ENCODE measurements at places on chromosomes 7 and 10.

- DNase-seq = no peak
These were observed 644.6 kb downstream of the ACTR3B start for GRCh38 chr7:153404124-153404523.

GRCh38 chr10:1323951-1324350, 267.8 kb downstream of the WDR37 start:
- no peak for DNase-seq

DNA sequence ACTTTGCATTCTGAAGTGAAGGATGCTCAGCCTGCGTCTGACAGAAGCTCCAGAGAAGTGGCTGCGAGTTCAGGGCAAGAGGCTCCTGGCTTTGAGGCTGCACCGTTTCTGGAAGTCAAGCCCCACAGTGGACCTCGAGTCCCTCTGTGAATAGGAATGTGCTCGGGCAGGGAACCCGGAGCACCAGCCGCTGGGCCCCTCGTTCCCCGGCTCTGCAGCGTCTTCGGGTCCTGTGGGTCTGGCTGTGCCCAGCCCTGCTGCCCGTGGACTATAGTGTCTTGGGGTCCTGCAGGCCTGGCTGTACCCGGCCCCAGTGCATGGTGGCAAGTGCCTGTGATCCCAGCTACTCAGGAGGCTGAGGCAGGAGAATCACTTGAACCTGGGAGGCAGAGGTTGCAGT, 45.3 kb upstream of the PRKAR1B start:
- DNase-seq = no peak

GRCh38 chr10:1420661-1421362, 316.5 kb downstream of the ADARB2 start:
- peak; percentile 60 for DNase-seq

DNA sequence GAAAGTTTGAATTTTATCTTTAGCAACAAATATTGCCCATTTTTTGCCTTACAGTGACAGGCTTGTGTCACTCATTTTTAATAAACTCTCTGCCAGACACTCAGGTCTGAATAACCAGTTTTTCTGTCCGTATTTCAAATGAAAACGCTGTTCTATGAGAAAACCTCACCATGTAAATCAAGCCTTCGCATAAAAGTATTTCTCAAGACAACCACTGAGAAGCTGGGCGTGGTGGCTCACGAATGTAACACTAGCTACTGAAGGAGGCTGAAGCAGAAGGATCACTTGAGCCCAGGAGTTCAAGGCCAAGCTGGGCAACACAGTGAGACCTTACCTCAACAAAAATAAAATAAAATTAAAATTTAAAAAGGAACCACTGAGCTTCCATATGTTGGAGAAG, 339.3 kb downstream of the PARD3 start:
- no peak for DNase-seq

DNA sequence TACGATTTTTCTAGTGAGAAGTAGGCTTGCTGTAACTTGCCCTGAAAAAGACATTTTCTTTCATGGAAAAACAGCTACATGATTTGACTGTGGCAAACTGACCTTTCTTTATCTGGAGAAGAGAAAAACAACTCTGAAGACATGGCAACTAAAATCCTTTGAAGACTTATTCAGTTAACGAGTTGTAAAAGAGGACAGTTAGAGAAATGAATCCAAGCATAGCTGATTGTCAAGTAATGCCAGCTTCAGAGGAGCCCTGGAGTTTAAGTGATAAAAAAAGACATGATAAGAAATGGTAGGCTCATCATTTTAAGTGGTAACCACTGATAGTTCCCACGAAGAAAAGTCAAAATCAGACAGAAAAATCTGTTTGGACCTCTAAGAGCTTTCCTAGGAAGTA, 19.6 kb downstream of the TMEM229A start:
- DNase-seq = no peak

GRCh38 chr7:79736418-79736817, 283.0 kb upstream of the MAGI2 start:
- DNase-seq = no peak

DNA sequence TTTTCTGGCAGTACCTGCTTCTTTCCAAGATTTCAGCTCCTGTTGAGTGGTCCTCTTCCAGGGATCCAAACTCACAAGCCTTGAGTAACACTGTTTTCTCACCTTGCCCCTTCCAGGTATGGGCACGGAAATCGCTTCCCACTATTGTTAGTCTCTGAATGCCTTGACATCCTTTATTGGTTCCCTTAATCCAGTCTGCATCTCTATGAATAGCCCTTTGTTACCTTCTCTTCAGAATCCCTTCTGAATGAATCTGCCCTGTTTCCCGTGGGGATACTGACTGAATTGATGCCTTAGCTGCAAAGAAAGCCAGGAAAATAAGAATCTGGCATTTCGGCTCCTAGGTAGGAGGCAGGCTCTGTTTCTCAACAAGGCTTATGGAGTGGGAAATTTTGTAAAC, 467.7 kb downstream of the PLXNA4 start:
- no peak for DNase-seq

DNA sequence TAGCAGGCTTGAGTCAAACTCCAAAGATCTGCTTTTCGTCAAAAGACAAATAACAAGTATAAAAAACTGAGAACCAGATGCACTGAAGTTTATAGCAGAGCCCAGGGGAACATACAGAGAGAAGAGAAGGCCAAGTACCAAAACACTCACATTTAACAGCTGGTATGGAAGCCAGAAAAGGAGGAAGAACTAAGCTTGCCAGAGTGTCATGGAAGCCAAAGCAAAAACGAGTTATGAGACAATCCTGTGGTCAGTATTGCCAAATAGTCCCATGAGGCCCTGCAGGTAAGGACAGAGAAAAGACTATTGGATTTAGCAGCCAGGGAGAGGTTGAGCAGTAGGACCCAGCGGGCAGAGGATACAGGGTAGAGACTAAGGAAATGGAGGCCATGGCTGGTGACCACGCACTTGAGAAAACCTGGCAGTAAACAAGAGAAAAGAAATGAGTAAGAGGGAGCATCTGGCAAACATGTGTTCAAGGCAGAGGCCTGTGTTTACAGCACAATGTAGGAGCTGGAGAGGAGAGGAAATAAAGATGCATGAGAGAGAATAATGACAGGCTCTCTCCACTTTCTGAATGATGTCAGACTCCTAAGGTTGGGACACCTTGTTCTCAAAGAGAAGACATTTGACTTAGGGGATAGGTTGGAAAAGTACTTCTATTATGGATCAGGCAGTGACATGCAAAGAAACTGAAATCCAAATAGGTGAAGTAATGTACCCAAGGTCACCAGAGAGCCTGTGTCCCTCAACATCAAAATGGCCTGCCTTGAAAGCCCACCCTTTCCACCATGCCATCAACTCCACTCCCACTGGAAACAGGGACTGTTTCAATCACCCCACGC, 9.1 kb downstream of the CREB3L2 start:
- no peak for DNase-seq

DNA sequence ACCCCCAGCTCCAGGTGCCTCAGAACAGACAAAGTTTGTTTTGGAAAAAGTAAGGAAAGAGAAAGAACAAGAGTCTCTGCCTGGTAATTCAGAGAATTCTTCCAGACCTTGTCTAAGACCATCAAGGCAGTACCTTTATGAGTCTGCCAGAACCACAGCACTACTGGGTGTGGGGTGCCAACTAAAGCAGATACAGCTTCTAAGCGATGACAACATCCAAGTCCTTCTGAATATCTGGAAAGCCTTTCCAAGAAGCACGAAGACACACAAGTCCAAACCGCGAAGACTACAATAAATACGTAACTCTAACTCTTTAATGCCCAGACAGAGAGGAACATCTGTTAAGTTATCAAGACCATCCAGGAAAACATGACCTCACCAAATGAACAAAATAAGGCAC, 94.3 kb downstream of the SIRT1 start:
- DNase-seq = no peak

- no peak for DNase-seq
These were observed 11.3 kb downstream of the KMT2C start for GRCh38 chr7:152424348-152425108.

DNA sequence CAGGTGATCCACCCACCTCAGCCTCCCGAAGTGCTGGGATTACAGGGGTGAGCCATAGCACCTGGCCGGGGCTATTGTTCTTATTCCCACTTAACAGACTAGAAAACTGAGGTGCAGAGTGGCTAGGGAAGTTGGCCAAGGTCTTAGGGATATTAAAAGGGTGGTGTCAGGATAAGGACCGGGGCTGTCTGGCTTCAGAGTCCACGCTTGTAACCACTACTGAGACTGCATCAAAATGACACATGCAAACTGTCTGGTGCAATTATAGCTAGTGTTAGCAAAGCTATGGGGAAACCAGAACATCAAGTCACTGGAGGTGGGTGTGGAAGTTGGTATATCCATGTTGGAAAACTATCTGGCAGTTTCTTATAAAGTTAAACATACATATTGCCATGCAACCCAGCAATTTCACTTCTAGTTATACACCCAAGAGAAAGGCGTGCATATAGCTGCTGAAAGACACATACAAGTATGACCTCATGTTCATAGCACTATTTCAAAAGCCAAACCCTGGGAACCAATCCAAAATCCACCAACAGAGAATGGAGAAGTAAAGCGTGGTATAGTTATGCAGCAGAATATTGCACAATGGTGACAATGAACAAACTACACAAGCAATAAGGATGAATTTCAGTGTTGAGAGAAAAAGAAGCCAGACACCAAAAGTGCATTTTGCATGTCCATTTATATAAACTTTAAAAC, 33.9 kb upstream of the EEPD1 start:
- DNase-seq = no peak

DNA sequence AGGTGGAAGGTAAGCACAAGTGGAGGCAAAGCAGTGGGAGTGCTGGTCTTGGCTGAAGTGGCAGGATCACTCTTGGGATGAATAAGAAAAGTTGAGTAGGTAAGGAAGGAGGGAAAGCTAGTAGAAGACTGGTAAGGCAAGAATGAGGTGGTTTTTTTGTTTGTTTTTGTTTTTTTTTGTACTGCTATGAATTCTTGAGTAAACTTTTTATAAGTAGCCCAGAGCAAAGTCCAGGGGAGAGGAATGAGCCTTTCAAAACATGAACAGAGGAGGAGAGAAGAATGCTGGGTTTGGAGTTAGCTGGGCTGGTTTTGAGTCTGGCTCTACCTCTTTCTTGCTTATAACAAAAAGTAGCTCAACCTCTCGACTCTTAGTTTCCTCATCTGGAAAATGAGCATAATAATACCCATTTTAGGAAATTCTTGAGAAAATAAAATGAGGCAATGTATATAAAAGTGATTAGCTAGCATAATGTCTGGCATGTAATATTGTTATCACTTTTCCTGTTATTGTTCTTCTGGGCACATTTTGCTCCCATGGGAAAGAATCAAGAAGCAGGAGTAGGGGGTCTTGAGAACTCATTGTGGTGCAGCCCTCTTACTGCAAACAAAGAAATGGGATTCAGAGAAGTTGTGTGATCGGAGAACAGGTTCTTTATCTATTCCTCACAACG, 24.1 kb upstream of the LRRC17 start:
- no peak for DNase-seq

GRCh38 chr7:51901489-51901840, 584.9 kb upstream of the COBL start:
- DNase-seq = no peak

DNA sequence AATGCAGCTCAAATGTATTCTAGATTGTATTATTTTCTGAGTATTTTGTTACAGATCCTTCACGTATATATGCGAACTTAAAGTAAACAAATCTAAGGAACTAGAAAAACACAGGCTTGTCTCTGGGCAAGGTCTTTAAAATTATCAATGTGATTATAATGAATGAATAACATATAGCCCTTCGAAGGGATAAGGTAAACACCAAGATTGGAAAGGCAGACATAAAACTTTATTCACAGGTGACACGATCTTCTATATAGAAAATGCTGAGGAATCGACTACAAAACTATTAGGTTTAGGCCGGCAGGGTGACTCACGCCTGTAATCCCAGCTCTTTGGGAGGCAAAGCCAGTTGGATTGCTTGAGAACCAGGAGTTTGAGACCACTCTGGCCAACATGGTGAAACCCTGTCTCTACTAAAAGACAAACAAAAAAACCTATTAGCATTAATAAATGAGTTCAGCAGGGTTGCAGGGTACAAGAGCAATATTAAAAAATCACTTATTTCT, 80.4 kb downstream of the CNNM2 start:
- DNase-seq = no peak

DNA sequence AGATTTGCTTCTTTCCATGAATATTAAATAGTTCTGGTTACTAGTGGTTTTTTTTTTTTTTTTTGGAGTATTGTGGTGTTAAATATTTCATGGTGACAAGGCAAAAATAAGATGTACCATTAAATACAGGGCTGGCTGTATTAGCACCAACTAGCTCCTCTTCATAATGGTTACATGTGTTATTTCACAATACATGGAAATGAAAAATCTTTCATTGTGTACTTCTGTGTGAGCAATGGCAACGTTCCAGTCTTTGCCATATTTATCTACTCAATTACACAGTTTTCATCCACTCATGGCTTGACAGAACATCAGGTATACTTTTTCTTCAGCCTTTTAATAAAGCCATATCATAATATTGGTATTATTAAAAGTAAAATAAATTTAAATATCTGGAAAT, 394.7 kb upstream of the GRM3 start:
- no peak for DNase-seq

GRCh38 chr7:152485826-152486225, 50.0 kb upstream of the KMT2C start:
- no peak for DNase-seq

- DNase-seq = no peak
These were observed 100.3 kb downstream of the FAS start for GRCh38 chr10:89090756-89091445.

DNA sequence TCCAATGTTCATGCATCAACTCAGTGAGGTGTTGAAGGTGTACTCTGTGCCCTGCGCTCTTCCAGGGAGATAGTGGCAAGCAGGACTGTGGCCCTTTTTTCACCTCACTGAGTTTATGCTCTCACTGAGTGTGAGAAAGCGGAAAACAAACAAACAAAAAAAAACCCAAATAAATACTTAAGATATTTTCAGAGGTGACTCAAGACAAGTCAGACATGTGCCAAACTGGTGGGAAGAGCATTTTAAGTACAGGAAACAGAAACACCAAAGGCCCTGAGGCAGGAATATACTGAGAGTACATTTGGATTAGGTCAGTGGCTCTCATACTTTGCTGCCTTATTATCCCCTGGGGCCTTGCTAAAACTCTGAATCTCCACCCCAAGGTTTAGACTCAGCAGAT, 111.9 kb upstream of the IGFBP3 start:
- DNase-seq = no peak

DNA sequence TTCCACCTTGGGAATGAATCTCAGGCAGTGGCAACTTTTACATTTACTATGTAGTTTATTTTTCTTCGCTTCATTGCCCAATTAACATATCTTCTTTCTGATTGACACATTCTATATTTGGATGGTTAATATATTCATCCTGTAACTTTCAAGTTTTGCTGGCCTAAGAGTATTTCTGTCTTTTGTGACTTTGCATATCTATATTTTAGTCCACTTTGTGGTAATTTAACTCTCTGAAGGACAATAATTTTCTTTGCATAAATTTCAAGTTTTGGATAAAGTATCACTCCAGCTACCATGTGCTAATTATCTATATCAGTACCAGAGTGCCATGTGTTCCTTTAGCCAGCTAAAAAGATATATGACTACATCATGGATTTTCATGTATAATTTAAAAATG, 151.5 kb upstream of the KAT6B start:
- DNase-seq = no peak
